ENCODE measurements at places on chromosomes 5 and 9.

DNA sequence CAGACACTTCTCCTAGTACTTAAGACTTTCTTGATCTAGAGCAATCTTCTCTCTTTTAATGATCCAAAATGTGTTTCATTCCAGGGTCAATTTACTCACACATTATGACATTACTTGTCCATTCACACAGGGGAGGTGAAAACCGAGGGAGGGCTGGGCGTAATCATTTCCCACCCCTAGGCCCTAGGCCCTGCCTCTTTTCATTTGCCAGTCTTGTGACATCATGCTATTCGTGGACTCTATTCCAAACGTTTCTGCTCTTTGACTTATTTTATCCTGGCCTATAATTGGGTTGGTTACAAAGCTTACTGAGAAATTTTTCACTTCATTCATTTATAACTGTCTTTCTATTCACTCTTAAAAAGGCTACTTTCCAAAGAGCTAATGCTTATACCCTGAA is 2.4 kb downstream of the DCAF12 start:
- no peak for DNase-seq

DNA sequence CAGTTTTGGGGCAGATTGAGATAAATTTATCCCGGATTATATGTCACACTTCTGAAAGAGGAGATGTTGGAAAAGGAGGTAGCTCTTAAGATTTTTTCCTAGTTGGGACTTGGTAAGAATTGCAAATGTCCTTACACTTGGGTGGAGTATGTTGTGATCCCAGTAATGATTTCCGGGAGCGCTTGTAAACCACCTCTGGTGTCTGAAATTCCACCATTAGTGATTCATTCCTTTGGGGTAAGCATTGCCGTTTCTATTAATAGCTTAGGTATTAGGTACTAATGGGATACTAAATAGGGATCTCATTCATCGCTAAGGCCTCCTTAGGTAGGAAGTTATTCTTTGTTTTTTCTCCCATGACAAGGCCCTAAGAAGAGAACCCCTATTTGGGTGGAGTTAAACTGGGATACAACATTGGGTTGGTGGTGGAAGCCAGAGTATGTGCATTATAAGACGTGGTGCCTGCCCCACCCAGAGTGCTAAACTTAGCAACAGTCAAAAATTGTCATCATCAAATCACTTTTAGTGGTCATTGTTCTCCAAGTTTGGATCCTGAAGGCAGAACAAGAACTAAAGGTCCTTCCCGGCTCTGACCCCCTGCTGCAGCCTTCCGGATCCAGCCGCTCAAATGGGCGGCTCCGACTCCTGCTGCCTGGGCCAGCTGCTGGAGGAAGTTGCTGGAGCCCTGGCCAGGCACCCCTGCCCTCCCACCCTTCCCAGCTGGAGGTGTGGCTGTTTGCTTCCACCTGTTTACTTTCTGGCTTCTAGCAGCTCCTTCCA is 31.7 kb upstream of the DAB2IP start:
- DNase-seq = no peak

GRCh38 chr5:110086658-110087388 is 397.1 kb downstream of the MAN2A1 start:
- DNase-seq = peak; percentile 22

DNA sequence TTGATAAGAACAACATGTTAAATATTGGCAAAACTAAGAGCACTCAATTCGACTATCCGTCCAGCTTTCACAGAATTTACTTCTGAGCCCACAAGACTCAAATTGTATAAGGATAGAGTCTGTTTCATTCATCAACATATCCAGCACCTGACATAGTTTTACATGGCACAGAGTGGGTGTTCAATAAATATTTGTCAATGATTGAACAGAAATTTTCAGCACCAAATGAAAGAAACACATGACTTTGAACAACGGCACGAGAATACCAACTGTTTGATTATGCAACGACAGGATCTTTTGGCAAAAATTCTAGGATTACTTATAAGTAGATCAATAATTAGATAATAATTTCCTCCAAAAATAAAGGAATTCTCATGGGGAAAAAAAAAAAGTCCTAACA is 41.8 kb downstream of the SKP2 start:
- no peak for DNase-seq

GRCh38 chr5:119411361-119412278 is 40.7 kb upstream of the HSD17B4 start:
- DNase-seq = peak; percentile 55

DNA sequence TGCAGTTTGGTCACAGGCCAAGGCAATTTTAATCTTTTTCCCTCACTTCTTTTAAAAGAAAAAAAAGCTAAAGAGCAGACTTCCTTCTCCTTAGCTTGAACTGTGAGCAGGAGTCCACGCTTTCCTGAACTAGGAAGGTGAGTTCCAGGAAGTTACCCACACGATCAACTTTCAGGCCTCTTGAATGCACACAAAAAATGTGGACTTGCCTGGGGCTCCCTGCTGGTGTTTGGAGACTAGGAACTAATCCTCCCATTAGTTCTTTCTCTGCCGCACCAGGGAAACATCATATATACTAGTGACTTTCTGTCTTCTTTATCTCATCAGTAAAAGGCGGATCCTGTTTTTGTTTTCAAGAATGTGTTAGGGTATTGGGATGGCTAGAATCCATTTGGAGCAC is 240.0 kb downstream of the GOLPH3 start:
- no peak for DNase-seq

DNA sequence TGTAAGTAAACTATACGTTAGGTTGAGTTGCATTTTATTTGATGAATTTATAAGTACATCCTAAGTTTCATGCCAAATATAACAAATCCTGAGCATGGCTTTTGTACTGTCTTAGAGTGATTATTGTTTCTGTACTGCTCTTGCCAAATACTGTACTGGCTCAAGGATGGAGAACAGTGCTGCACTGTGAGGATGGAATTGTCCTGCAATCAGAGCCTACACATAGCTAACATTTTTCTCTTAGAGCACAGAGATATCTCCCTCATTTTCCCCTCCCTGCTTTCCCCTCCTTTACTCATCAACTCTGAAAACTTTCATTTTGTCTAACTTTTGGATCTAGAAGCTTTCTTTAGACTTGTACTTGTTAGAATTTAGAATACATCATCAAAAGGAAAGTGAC is 28.3 kb downstream of the LRRC70 start:
- no peak for DNase-seq

DNA sequence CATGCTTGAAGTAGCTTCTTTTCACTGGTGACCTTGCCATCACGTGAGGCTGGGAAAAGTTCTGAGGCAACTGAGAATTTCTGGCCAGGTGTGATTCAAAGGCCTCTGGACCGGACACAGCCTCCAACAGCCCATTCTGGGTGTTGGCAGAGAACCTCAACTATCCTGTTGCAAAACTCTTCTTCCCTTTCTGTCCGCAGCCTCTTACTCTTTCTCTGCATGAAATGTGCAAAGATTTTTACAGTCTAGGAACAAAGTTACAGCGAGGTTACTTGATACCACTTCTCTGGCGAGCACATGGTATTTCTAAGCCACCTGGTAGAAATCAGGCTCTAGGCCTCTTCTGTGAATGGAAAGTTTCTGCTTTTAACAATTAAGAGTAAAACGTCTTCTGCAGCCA is 79.2 kb downstream of the FREM1 start:
- no peak for DNase-seq

Data from activated T-cell treated with anti-CD3 and anti-CD28 coated beads, Interleukin-2, amount 50 U/mL, for 4 hours (primary cell).